ENCODE measurements at places on chromosomes 13 and 19. TPM values are rescaled to one million over a fixed set of nuclear protein-coding genes. Genes with fewer than 3 reads are reported as not detected.

Gene LCP1
- 0.38 TPM for total RNA-seq

DNA sequence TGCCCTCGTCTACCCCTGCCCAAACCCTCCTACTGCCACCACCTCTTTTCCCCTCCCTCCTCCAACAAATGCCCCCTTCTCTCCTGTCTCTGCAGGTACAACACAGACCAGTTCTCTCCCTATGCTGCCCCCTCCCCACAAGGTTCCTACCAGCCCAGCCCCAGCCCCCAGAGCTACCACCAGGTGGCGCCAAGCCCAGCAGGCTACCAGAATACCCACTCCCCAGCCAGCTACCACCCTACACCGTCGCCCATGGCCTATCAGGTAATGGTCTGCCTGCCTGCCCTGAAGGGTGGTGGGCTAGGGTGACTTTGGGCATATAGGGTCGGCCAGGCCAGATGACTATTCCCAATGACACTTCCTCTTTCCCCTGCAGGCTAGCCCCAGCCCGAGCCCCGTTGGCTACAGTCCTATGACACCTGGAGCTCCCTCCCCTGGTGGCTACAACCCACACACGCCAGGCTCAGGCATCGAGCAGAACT lies 6.5 kb upstream of the TIMM50 start:
- peaks cover 9% of the 10 kb centered on the region for H3K36me3 ChIP-seq
- no peak overlapping the region for H3K4me3 ChIP-seq
- H3K27ac ChIP-seq: no peak overlapping the region
- no peaks in the 10 kb centered on the region for H3K27me3 ChIP-seq

GRCh38 chr13:26616126-26616525 lies 58.6 kb downstream of the WASF3 start:
- H3K27ac ChIP-seq: no peak overlapping the region
- H3K36me3 ChIP-seq: peaks cover 8% of the 10 kb centered on the region
- H3K27me3 ChIP-seq: no peaks in the 10 kb centered on the region
- no peak overlapping the region for H3K4me3 ChIP-seq
- H3K4me1 ChIP-seq: no peaks in the 10 kb centered on the region
- DNase-seq: no peak

DNA sequence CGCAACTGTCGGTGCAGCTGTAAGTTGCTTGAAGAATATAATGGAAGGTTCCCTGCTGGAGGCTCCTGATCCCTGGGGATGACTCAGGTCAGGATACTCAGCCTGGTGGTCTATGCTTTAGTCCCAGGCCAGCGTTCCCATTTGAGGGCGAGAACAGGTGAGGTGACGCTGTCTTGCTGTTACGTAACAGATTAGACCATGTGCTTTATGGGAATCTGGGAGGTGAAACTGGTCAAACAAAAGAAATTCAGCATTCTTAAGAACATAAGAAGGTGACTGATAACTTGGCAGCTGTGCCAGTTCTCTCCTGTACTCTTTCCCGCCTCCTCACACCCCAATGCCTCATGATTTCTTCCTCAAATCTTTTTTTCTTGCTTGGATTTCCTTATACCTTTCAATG lies at the start of gene CXCL17:
Gene CXCL17 (minus strand): TSS at position 114 of the 400 bp plus-strand sequence. CDS start 114 bp downstream, outside the sequence.
- no peak within 1 kb of the TSS for H3K27ac ChIP-seq
- no peak within 1 kb of the TSS for H3K4me3 ChIP-seq
- no peaks in the 10 kb centered on the region for H3K4me1 ChIP-seq
- no peaks in the 10 kb centered on the region for H3K36me3 ChIP-seq
- H3K27me3 ChIP-seq: peaks cover 14% of the 10 kb centered on the region
- no peak for DNase-seq

- no peaks in the 10 kb centered on the region for H3K27me3 ChIP-seq
- H3K36me3 ChIP-seq: no peaks in the 10 kb centered on the region
- H3K4me3 ChIP-seq: no peak overlapping the region
- peaks cover 13% of the 10 kb centered on the region for H3K4me1 ChIP-seq
These were observed 6.7 kb upstream of the JUND start for GRCh38 chr19:18287836-18288772.

Gene KLK13
- not detected for total RNA-seq

Measured in endothelial cell of umbilical vein (primary cell).